ENCODE measurements at places on chromosomes 5 and 9.

GRCh38 chr5:159286420-159287035 is 23.4 kb downstream of the UBLCP1 start:
- peak; percentile 49 for DNase-seq

GRCh38 chr5:59597690-59598546 is 295.6 kb downstream of the PDE4D start:
- no peak for DNase-seq

DNA sequence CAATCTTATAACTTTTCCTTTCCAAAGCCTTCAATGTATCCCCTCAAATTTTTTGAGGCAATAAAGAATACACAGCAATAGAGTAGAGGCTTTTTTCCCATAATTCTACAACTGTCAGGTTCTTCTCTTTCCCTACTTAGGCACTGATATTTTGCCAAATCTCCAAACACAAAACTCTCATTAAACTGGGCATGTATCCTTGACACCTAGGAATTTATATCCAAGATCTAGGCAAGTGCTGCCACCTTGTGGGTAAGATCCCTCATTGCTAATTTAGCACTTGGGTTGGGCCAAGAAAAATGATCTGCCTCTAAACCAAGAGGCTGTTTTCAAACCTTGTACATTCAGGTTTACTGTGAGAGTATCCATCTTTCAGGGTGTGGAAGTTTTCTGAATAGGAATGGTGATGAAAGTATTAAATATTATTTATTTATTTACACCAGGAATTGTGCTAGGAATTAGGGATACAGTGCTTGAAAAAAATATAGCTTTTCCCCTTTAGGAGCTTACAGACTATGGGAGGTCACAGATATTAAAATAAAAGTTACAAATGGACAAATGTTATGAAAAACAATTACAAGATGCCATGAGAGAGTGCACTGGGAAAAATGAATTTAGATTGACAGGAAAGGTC is 17.6 kb downstream of the TSTD2 start:
- DNase-seq = peak; percentile 56

DNA sequence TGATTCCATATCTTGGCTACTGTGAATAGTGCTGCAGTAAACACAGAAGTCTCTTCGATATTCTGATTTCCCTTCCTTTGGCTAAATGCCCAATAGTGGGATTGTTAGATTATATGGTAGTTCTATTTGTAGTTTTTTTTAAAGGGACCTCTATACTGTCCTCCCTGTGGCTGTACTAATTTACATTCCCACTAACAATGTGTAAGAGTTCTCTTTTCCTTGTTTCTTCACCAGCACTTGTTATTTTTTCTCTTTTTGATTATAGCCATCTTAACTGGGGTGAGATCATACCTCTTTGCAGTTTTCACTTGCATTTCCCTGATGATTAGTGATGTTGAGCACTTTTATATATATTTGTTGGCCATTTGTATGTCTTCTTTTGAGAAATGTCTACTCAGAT is 102.0 kb downstream of the CARTPT start:
- no peak for DNase-seq

DNA sequence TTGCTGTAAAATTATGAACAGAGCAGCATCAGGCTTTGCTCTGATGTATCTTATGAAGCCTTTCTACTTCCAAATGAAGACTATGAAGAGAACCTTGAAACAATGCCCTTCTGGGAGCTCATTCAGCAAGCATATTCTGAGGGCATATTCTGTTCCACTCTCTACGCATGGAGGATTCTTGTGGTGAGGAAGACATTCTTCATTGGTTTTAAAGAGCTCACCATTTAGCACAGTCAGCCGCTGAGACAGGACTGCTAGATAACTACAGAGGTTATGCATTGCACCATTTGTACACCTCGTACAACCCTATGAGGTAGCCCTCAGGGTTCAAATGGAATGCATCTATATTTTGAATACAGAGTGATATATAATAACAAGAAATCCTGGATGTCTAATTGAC is 61.0 kb downstream of the INVS start:
- peak; percentile 3 for DNase-seq

DNA sequence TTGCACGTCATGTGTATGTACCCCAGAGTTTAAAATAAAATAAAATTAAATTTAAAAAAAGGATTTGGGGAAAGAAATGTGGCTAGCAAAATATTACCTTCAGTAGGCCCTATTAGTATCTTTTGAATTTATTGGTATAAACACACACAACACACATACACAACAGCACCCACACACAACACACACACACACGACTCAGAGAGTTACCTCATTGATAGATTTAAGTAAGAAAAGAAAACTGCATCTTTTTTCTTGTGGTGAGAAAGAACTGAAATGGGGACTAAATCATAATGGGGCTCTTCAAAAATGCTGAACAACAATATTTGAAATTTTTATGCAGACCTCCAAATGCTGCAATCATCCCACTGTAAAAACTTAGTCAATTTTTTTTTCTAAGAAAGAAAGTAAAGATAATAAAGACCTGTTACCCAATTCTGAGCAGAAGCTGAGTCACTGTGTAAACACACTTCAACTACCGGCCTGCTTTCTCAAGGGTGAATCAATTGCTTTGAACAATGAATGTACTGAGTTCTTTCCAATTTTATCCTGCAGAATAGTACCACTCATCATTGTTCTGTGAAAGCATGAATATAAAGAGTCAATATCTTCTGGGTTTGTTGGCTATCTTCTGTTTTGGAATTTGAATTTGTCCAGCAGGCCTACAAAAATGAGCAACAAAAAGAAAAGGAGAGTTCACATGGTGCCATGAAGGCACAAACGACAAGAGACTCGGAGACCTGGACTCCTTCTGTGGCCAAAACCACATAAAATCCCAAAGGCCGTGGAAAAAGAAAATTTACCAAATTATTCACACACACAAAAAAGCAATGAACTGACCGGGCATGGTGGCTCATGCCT is 57.9 kb upstream of the CCNG1 start:
- DNase-seq = peak; percentile 39

- DNase-seq = no peak
Observed at GRCh38 chr5:53820802-53821171, 260.3 kb downstream of the NDUFS4 start.

DNA sequence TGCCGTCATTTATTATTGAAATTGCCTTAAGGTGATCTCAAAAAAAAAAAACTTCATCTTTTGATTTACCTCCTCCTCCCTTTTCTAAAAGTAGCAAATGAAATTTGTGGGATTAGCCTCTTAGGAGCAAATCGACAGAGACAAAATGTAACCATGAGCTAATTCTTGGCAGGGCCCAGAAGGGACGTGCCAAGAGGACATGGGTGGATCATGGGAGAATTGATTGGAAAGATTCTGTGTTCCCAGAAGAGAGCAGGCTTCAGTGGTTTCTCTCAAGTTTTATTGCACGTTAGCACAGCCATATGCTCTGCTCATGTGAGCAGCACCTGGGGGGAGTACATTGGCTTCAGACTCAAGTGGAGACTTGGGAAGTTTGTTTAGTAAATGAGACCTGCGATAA is 394.6 kb downstream of the ELAVL2 start:
- DNase-seq = no peak

GRCh38 chr9:109317979-109318741 is 2.7 kb downstream of the EPB41L4B start:
- peak; percentile 40 for DNase-seq

DNA sequence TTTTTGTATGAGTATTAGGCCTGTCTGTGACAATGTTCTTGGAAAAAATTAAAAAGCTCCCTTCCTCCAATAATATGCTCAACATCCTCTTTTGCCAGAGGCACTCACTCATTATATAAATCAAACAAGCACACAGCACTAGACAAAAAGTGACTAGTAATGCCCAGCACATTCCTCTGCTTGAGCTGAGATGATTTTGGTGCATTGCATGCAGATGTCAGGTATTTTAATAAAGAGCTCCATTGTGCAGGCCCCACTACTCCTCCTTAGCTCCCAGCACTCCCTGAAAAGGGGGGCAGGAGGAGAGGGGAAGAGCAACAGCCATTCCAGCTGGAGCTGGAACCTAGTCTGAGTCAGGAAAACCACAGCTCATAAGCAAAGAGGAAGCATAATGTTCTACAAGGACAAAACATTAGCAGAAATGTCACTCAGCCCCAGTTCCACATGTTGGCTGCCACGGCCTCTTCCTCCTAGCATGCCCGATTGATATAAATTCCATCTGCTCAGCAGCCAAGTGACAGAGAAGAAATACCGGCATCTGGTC is 348.5 kb downstream of the BNC2 start:
- DNase-seq = peak; percentile 95

- no peak for DNase-seq
Observed at GRCh38 chr5:67085616-67086015, 111.0 kb downstream of the CD180 start.

- no peak for DNase-seq
Observed at GRCh38 chr9:28735738-28736342, 1162.6 kb upstream of the C9orf72 start.

- peak; percentile 19 for DNase-seq
Observed at GRCh38 chr5:112636751-112637150, 100.9 kb upstream of the APC start.

- DNase-seq = no peak
Observed at GRCh38 chr9:23774266-23774665, 51.8 kb downstream of the ELAVL2 start.

- DNase-seq = no peak
Observed at GRCh38 chr5:179227229-179227579, 118.1 kb downstream of the ADAMTS2 start.

GRCh38 chr9:123536455-123536868 is 180.5 kb downstream of the CRB2 start:
- no peak for DNase-seq
